NK-92 treated with Interleukin-12 subunit alpha and Interleukin-12 subunit beta, amount 100 ng/mL, for 24 hours (cell line): ENCODE measurements at places on chromosomes 6 and 20.

GRCh38 chr6:13924146-13924948 is 405 bp upstream of the RNF182 start:
- no peak for DNase-seq

DNA sequence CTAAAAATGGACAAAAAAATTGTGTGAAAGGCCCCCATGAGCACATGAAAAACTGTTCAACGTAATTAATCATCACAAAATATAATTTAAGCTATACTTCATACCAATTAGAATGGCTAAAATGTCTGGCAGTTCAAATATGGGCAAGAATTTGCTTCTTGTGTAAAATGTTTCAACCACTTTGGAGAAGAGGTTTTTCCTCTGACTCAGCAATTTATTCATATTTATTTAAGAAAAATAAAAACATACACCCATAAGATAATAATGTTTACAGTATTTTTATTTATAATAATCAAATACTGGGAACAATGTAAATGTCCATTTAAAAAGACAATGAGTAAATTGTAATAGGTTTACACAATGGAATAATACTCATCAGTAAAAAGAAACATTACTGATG is 395.1 kb upstream of the KHDRBS2 start:
- no peak for DNase-seq

DNA sequence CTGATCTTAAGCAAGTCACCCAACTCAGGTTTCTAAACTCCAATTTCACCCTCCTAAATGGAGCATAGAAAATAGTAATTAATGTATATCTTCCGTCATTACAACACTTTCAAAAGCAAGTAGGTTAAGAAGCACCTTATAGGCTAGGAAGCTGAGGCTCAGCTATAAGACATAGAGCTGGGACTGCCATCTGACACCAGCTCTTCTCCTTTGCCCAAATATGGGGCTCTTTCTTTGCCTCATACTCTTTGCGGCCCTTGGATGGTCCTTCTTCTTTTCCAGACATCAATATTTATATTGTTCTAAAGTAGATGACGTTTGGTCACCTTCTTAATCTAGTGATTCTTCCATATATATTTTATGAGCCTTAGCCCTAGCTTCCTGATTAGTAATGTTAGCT is 413.2 kb downstream of the LMBRD1 start:
- no peak for DNase-seq

DNA sequence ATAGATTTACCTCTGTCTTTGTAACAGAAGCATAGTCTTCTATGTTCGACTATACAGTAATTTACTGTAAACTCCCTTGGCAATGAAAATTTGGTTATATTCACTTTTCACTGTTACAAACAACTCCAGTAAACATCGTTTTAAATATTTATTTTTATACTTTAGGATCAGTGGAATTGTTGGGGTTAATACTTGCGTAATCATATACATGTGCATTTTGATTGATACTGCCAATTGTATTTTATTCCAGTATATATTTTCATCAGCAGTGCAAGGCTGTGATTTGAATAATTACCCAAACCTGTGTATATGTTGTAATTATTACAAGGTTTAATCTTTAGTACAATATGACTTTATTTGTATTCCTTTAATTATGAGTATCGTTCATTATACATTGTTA is 255.7 kb downstream of the ARID1B start:
- DNase-seq: no peak

- no peak for DNase-seq
Measured at GRCh38 chr6:63447134-63447533, 125.1 kb upstream of the LOC128125822 start.

- DNase-seq: no peak
Measured at GRCh38 chr6:137160763-137161162, 12.7 kb downstream of the IL22RA2 start.

DNA sequence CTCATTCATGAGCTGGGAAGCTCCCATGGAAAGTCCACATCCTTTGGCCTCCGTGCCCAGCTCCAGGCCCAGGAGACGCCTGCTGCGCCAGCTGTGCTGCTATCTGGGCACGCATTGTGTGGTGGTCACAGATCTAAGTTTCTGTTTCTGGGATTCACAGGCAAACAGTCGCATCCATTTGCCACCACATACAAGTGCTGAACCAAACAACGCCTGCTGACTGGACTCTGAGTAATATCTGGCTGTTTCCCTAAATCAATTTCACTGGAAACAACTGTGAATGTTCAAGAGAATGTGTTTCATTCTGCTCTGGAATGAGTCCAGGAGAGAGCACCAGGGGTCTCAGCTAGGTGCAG is 45.5 kb downstream of the IRF4 start:
- DNase-seq: no peak

DNA sequence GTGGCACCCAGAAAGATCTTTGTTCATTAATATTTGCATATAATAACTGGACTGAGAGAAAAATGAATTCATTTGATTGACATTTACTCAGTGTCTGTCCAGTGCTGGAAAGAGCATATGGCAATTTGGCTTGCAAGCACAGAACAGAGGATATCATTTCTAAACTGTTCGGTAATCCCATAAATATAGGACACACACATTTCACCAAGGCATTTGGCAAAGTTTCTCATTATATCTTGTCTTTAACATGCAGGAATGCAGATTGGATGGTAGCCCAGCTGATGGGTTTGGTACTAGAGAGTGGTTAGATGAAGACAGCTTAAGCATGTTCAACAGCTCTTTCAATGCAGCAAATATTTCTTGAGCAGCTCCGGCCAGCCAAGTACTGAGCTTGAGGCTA is 259.2 kb downstream of the PRKN start:
- no peak for DNase-seq

DNA sequence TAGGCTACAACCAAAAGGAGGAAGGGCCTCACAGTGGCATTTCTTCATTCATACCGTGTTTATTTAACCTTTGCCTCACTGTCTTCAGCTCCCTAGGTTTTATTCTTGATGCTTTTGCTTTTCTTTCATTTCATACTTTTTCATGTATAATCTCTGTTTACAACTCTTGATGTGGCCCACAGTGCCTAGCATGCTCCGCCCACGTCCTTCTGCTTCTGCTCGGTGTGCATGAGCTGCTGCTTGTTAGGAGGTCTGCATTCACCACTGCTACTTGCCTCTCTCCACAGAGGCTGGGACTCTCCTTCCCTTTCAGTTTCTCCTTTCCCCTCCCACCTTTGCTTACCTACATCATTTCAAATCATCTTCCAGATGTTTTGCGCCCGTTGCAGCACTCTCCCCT is 147.6 kb downstream of the EYA4 start:
- no peak for DNase-seq

DNA sequence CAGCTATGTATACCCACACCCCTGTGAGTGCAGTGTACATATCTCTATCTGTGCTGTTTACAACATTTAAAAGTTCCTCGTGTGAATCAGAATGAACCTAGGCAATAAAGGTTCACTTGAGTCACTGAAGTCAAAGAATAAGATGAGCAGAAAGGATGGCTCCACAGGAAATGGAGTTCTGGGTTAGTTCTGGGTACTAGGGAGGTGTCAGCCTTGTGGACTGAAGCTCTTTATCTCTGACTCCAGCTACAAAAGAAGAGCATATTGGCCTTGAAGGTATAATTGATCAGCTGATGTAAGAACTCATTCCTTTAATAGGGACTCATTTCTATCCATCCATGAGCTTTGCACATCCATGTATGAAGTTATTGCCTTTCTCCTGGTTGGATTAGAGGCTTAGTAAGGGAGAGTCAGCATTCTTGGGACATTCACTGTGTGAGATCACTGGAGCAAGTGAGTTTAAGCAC is 73.9 kb upstream of the BACH2 start:
- DNase-seq: no peak

DNA sequence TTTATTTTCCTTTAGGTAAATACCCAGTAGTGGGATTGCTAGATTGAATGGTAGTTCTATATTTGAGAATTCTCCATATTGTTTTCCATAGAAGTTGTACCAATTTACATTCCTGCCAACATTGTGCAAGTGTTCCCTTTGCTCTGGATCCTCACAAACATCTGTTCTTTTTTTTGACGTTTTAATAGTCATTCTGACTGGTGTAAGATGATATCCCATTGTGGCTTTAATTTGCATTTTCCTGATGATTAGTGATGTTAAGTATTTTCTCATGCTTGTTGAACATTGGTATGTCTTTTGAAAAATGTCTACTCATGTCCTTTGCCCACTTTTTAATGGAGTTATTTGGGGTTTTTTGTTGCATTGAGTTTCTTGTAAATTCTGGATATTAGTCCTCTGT is 85.6 kb downstream of the UBE3D start:
- no peak for DNase-seq

DNA sequence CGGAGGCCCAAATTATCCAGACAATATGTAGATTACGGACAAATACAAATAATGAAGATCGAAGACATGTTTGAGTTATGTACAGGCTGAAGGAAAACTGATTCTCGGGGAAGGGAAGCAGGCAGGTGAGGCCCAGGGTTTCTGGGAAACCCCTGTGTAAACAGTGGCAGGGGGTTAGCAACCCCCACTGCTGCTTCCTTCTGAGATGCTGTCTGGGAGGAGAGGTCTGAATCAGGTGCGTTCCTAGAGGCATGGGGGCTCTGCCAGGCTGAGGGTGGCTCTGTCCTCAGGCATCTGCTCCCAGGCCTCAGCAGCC is 7.2 kb upstream of the MDGA1 start:
- no peak for DNase-seq

DNA sequence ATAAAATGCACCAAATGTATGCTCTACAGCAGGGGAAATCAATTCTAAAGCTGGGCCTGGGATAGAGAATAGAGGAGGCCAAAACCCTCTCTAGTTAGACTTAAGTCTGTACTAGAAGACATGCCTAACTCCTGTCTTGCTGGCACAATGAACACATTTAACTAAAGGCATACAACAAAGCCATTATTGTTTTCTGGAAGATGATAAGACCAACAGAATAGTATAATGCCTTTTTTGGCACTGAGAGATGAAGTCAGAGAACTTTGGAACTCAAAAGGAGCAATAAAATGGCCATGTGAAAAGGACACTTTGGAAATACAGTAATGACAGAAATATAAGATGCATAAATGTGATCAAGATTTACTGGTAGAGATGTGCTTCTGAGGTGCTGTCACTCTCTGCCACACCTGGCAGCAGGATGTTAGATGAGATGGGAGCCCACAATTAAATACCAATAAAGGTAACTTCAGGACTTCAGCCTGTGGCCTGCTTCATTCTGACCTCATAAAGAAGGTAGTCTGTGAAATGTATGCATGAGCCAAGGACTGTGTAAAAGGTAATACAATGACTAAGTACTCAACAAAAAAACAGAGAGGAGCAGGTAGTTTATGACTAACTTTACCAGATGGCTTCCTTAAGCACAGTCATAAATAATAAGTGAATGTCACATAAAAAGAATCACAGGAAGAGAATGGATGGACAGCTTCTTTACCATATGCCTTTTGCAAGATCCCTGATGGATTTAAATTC is 333.4 kb downstream of the BCKDHB start:
- DNase-seq: no peak

GRCh38 chr20:48238326-48238725 is 453.0 kb upstream of the SULF2 start:
- DNase-seq: no peak

GRCh38 chr6:142275236-142276006 is 26.4 kb upstream of the ADGRG6 start:
- DNase-seq: no peak

- DNase-seq: no peak
Measured at GRCh38 chr20:16125816-16126215, 447.4 kb downstream of the KIF16B start.

GRCh38 chr6:168841609-168842278 is 400.8 kb downstream of the SMOC2 start:
- DNase-seq: no peak

DNA sequence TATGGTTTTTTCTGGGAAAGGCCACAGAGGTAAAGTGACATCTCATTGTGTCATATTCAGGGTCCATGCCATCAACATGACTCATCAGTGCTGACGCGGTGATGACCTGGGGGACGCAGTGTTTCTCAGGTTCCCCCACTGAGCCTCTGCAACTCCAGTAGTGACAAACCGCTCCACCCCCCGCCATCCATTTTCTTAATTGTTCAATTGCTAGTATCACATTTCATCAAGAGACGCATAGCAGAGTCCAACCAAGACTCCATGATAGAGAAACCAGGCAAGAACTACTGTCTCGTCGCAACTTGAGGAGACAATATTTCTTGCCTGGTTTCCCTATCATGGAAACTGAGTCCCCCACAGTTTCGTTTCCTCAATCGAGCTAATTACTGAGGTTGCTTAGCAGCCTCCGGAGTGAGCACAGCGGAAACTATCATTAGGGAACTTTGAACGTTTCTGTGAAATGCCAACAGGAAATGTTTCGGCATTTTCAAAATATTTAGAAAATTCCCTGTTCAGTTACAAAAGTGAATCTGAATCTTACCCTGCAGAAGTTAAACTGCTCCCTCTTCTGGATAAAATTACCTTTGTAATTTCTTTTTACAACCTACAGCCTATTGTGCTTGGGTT is 12.2 kb upstream of the SERPINB1 start:
- DNase-seq: peak; percentile 75

DNA sequence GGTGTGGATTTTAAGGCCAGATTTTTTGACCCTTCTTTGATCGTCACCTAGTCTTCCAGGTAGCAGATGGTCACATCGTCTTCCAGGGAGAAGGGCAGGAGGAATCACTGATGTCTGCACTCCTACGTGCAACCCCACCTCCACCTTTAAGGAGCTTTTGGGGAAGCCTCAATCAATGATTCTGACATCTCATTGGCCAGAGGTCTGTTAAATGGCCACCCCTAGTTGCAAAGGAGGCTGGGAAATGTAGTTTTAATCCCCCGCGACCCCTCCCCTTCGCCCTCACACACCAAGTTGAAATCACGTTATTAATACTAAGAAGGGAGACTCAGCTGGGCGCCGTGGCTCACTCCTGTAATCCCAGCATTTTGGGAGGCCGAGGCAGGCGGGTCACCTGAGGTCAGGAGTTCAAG is 151.4 kb downstream of the BCAS1 start:
- DNase-seq: no peak

- no peak for DNase-seq
Measured at GRCh38 chr20:33897313-33897912, 86.3 kb downstream of the CHMP4B start.

GRCh38 chr20:51368461-51369211 is 173.9 kb downstream of the NFATC2 start:
- DNase-seq: no peak

DNA sequence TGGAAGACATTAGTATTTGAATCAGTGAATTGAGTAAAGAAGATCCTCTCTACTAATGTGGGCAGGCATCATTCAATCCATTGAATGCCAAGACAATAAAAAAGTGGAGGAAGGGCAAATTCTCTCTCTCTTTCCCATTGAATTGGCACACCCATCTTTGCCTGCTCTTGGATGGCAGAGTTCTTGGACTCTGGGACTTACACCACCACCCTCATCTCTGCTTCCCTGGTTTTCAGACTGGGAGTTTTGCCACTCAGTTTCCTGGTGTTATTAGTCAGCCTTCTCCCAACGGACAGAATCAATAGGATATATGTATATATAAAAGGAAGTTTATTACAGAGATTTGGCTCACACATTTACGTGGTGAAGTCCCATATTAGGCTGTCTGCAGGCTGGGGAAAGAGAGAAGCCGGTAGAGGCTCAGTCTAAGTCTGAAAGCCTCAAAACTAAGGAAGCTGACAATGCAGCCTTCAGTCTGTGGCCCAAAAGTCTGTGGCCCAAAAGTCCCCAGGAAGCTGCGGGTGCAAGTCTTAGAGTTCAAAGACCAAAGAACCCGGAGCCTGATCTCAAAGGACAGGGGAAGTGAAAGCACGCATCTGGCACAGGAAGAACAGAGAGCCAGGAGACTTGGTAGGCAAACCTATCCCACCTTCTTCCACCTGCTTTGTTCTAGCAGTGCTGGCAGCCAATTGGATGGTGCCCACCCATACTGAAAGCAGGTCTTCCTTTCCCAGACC is 64.4 kb downstream of the SMPDL3A start:
- no peak for DNase-seq

- no peak for DNase-seq
Measured at GRCh38 chr6:165059032-165059431, 250.4 kb downstream of the C6orf118 start.
